H4 (cell line): ENCODE measurements at places on chromosomes 12 and 14.
A peak's percentile ranks its signal among the peaks of the same experiment; 100 is the strongest.

GRCh38 chr12:116431677-116432300 is 127.4 kb upstream of the MAP1LC3B2 start:
- no peak for DNase-seq

DNA sequence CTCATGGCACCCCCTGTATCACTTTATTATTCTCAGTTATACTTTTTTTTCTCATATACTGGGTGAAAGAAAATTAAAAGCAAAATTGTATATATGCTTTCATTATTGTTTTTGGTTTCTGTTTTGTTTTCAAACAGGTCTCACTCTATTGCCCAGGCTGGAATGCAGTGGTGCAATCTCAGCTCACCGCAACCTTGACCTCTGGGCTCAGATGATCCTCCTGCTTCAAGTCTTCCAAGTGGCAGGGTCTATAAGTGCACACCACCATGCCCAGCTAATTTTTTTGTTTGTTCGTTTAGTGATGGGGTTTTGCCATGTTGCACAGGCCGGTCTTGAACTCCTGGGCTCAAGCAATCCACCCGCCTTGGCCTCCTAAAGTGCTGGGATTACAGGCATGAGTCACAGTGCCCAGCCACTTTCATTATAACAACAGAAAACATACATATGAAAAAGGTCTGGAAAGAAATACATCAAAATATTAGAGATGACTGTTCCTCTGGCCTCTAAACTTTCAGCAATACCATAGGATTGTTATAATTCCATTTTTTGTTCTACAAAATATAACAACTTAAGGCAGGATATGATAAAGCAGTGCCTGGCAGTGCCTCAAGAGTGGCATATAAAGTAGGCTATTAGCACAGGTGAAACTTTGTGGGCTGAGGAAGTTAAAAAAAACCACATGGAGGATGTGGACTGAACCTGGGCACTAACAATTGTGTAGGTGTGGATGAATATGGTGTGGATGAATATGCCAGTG is 5.8 kb upstream of the NTN4 start:
- peak; percentile 41 for DNase-seq

DNA sequence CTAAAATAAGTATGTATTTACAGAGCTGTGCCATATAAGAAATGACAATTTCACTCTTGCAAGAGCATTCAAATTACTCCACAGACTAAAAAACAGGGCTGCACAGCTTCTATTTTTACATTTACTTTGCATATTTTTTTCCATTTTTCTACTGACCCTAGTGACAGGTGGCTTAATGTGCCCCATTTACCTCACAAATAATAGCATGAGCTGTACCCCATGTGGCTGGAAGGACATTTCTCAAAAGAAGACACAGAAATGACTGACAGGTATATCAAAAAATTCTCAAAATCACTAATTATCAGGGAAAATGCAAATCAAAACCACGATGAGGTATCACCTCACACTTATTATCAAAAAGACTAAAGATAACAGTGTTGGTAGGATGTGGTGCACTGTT is 1128.6 kb downstream of the SLC16A7 start:
- no peak for DNase-seq

DNA sequence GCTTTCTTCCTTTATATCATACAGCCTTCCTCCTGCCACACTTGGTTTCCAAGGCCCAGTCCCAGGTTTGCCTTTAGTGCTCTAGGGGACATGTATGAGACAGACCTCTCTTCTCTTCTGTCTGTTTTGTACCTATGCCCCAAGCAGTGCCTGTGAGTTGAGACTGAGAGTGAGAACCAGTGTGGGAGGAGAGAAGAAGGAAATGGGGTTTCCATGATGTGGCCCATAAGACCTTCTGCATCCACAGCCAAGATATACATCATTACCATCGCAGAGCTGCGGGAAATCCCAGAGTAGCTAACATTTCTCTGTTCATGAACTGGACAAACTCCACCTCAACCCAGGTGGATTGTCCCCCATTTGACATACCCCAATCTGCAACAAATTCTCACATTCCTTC is 2.8 kb downstream of the TESPA1 start:
- DNase-seq = no peak

DNA sequence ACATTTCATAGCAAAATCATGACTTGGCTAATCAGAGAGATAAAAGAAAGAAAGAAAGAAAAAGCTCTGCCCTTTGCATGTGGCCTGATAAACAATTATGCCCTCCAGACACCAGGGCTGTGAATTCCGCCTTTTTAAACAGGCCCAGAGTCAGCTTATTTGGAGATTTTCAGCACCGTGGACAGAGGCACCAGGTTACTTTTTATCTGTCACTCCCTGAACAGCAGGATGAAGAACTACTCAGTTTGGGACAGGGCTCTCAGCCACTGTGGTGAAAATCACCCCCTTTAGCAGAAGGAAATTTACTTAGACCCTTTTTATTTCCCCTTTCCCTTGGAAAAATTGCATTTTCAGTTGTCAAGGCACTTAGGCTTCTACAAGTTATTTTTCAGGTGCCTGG is 359.9 kb downstream of the NRXN3 start:
- DNase-seq = no peak

GRCh38 chr14:52906141-52906601 is 44.7 kb downstream of the FERMT2 start:
- DNase-seq = no peak
